ENCODE measurements at places on chromosomes 7 and 10. TPM values are rescaled to one million over a fixed set of nuclear protein-coding genes. Genes with fewer than 3 reads are reported as not detected.

Gene EN2
- total RNA-seq = not detected

Gene NXPH1
- not detected for total RNA-seq

Gene CRHR2
- not detected for total RNA-seq

Gene SYPL1
- total RNA-seq = 64.5 TPM

Gene MBLAC1
- total RNA-seq = 2.5 TPM

Gene AKR1C4
- not detected for total RNA-seq

Gene LIPF
- 0.29 TPM for total RNA-seq

Gene ADAM8
- 1.2 TPM for total RNA-seq

Gene ZNF107
- total RNA-seq = 1.3 TPM

Gene GATA3
- total RNA-seq = not detected

Gene VTI1A
- 33.2 TPM for total RNA-seq

Gene HOXA3
- 3.0 TPM for total RNA-seq

Gene NUDT13
- total RNA-seq = 1.2 TPM

Gene PNLIPRP1
- not detected for total RNA-seq

Gene ASB4
- total RNA-seq = not detected

Gene CYP3A4
- total RNA-seq = not detected

Gene SPDYE2B
- not detected for total RNA-seq

Gene CUX1
- 51.3 TPM for total RNA-seq

Gene NODAL
- total RNA-seq = not detected

Gene OPALIN
- not detected for total RNA-seq

Gene ZNF277
- 49.5 TPM for total RNA-seq

Gene SCRN1
- 111 TPM for total RNA-seq

Gene PIK3CG
- total RNA-seq = not detected

Gene ARMC10
- 45.4 TPM for total RNA-seq

Gene TMEM213
- not detected for total RNA-seq

Gene RBM17
- total RNA-seq = 34.1 TPM

Gene NAT16
- total RNA-seq = not detected

Gene ASZ1
- total RNA-seq = not detected

Gene SPDYE5
- total RNA-seq = not detected

Gene FGL2
- 29.9 TPM for total RNA-seq

Gene ELN
- total RNA-seq = 7.8 TPM

Gene COL13A1
- total RNA-seq = 21.5 TPM

Gene IFIT1B
- total RNA-seq = not detected

Gene PLEKHS1
- under 0.01 TPM for total RNA-seq

Gene LIPJ
- total RNA-seq = not detected

Gene SPDYE8
- not detected for total RNA-seq

Gene STOX1
- not detected for total RNA-seq

Gene CALML5
- total RNA-seq = not detected

Gene CHAT
- total RNA-seq = not detected
